Daoy (cell line): ENCODE measurements at places on chromosomes 12 and 14.
A peak's percentile ranks its signal among the peaks of the same experiment; 100 is the strongest.

DNA sequence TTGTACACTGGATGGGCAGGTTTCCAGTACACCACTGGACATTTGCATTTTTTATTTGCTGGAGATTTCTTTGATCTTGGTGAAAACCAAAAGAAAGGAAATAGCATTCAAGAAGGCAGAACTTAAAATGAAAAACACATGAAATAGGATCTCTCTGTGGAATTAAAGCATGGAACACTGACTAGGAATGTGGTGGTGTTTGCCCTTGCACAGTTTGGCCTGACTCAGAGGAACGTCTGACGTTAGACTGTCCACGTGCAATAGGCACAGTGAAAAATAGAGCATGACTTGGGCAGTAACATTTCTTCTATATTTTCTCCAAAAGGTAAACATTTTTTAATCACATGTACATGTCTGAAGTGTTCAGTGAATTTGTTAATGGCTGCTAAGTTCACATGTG is 474.1 kb upstream of the PRICKLE1 start:
- peak; percentile 16 for DNase-seq

- DNase-seq: no peak
Observed at GRCh38 chr14:77663293-77663692, 44.5 kb downstream of the ALKBH1 start.

- DNase-seq: peak; percentile 40
Observed at GRCh38 chr12:95836185-95836609, 22.6 kb upstream of the SNRPF start.

DNA sequence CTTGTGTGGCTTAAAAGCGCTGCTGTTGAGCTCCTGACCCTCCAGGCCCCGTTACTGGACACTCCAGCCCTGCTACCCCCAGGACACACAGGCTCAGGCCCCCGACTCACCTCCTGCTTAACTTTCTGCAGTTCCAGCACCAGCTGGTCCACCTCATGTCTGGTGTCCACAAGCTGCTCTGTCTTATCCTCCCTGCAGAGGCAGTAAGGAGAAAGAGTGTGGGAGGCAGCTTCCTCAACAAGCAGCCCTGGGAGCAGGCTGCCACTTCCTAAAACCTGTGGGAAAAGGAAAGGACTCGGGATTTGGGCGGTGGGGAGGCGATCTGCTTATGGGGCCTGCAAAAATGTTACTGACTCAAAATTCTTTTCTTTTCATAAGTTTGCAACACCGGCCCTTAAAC is 79.2 kb downstream of the CCDC88C start:
- no peak for DNase-seq
